ENCODE measurements at places on chromosomes 3 and 15.

GRCh38 chr3:98733053-98733811 lies 29.9 kb upstream of the ST3GAL6 start:
- no peak for DNase-seq

GRCh38 chr3:63998852-63999754 lies 24.2 kb downstream of the PSMD6 start:
- no peak for DNase-seq

DNA sequence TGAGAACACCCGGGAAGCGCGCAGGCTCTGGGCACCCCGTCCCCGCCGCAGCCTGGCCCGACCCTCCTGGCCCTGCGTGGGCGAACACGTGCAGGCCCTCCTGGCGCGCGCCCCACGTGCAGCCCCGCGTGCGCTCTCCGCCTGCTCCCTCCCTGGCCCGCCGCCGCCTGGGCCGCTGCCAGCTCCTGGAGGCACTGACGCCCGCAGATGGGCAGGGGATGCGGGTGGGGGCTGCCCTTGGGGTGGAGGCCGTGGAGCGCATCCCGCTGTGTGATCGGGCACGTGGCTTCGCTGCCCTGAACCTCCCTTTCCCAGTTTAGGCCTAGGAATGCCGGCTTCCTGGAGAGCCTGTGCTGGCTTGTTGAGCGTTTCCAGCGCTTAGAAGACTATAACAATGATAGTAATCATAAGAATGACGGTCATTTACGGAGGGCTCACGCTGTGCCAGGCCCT lies 104.6 kb upstream of the SLC6A6 start:
- no peak for DNase-seq

DNA sequence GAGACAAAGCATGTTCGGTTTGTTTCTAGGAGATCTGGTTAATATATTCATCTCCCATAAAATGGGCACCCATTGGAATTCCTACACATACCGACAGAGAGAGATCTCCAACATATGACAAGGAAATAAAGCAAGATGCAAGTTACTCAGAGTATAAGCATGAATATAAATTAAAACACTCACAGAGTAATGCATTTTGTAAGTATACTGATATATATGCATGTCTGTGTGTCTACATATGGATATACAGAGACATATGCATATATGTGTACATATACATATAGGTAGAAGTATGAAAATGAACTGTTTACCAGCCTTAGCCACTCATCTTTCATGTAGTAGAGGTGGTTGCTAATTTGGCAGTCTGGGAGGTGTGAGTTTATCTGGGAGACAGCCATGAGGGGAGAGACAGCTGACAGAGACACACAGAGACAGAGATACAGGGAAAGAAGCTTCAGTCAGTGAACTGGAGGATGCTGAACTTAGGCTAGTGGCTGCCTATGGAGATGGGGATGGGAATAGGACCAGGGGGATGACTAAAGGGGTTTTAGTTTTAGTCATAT lies 134.5 kb downstream of the NTRK3 start:
- DNase-seq = no peak

- no peak for DNase-seq
These were observed 17.6 kb upstream of the BOC start for GRCh38 chr3:113193719-113194118.

DNA sequence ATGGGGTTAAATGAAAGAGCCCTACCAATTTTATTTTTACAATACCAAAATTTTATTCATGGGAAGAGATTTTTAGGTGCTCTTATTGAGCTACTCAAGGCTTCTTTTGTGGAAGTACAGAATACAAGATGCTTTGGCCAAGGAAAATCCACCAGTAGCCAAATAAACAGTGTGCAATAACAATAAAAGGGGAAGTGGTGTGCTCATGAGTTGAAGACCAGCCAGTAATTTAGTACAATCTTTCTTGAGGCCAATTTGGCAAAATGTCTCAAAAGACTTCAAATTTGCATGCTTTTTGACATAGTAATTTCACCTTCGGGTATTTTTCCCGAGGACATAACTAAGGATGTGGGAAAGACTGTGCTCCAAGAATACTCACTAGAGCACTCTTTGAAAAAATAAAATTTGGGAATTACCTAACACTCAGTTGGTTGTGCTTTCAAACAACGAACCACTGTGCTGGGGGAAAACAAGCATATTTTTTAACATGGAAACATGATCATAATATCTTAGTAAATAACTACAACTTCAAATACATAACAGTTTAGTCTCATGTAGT lies 294.0 kb downstream of the DIPK2A start:
- no peak for DNase-seq

DNA sequence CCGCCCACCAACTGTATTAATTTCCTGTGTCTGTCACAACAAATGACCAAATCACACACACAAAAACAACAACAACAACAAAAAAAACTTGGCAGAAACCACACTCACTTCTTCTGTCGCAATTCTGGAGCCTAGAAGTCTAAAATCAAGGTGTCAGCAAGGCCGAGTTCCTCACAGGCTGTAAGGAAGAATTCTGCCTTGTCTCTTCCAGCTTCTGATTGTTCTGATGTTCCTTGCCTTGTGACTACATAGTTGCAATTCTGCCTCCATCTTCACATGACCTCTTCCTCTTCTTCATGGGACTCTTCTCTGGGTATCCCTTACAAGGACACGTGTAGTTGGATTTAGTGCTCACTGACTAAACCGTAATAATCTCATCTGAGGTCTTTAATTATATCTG lies 61.4 kb downstream of the IL12A start:
- DNase-seq = no peak

DNA sequence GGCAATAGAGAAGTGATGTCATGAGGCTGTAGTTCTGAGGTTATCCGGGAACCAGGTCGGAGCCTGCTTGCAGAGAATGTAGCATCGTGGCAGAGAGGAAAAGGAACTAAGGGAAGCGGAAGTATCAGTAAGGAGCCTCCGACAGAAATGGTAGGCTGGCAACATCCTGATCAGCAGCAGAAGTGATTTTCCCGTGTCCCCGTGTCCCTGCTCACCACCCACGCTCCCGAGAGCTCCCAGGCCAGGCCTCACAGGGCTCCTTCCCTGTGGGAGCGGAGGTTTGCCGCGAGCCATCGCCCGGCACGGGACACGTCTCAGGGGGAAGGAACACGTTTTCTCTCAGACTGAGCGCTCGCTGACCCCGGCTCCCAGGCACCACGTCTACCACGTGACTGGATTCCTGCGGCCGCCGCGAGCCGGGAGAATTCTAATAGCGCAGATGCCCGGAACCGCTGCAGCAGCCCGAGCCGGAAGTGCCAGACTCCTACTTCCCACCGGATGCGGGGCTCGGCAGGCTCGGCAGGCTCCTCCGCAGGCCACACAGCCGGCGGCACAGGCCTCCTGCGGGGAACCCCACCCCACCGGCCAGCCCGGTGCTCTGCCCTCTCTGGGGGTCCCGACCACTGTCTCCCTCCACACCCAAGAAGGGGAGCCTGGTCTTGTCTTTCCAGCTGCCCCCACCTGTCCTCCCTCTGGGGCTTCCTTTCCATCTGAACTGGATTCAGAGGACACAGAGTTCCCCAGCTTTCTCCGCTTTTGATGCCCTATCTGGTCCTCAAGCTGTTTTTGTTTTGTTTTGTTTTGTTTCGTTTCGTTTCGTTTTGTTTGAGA lies 99.3 kb downstream of the BDH1 start:
- no peak for DNase-seq

Measured in cerebellar nuclear complex (tissue), 1 donor.